ENCODE measurements at places on chromosomes 13 and 19.
A peak's percentile ranks its signal among the peaks of the same experiment; 100 is the strongest.

- no peak for DNase-seq
These were observed 18.5 kb downstream of the GPR42 start for GRCh38 chr19:35389192-35389861.

GRCh38 chr19:3803114-3803888 is 17.1 kb upstream of the MATK start:
- DNase-seq, result no peak

- peak; percentile 62 for DNase-seq
These were observed 1.3 kb upstream of the FFAR1 start for GRCh38 chr19:35346193-35347052.

DNA sequence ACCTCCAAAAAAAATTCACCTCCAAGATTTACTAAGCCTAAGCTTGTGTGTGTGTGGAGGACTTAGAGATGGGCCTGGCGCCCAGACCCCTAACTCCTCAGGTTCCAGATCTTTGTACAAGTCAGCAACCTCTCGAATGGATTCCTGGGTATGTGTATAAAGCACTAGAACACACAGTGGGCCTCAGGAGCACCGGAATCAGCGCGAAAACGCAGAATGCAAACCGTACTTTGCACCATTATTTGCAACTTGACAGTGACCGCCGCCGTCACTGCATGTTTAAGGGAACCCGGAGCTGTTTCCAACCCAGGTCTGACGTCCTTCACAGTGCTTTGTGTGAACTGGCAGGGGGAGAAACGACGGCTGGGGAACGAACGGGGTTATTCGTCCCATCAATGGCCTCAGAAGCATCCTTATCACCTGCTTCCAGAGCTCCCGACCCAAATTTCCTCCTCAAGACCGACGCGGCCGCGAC is 688 bp downstream of the ZNF606 start:
- peak; percentile 4 for DNase-seq

DNA sequence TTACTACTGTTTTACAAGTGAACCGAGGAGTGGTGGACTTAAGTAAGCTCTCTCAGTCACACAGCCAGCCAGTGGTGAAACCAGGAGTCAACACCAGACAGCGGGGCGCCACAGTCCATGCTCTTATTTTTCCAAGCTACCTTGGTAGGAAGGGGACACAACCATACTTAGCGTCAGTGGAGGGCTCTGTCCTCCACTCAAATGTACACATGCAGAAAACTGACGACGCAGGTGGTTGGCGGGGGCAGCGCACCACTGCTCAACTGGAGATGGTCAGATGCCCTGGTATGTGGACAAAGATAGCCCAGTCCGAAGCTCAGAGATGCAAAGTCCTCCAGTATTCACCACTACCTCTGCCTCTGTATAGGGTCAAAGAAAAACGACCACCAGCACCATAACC is 1.1 kb downstream of the ZNF667 start:
- DNase-seq, result no peak

GRCh38 chr13:80386002-80386401 is 45.1 kb upstream of the SPRY2 start:
- DNase-seq, result no peak

DNA sequence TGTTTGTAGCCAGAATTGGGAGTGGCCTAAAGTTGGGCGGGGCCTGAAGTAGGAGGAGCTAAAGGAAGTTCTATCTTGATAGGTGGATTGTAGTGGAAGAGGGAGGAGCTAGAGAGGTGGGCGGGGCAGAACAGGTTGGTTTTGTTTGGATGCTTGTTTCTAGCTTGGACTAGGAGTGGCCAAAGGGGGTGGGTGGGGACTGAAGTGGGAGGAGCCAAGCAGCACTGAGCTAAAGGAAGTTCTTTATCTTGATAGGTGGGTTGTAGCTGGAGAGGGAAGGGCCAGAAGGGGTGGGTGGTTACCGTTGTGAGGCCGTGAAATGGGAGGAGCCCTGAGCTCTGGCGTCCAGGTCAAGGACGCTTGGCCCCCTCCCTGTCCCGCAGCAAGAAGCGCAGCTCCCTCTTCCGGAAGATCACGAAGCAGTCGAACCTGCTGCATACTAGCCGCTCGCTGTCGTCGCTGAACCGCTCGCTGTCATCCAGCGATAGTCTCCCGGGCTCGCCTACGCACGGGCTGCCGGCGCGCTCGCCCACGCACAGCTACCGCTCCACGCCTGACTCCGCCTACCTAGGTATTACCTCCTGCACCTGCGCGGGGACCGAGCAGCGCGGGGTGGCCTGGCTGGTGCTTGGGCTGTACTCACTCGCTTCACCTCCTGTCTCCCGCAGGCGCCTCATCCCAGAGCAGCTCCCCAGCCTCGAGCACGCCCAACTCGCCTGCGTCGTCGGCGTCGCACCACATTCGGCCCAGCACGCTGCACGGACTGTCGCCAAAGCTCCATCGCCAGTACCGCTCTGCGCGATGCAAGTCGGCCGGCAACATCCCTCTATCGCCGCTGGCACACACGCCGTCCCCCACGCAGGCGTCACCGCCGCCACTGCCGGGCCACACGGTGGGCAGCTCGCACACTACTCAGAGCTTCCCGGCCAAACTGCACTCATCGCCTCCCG is 8.0 kb downstream of the DNASE2 start:
- DNase-seq, result peak; percentile 64

- no peak for DNase-seq
These were observed 39.1 kb upstream of the SLC7A9 start for GRCh38 chr19:32908641-32909190.

- DNase-seq, result no peak
These were observed 329.2 kb upstream of the TSHZ3 start for GRCh38 chr19:31678421-31678820.

DNA sequence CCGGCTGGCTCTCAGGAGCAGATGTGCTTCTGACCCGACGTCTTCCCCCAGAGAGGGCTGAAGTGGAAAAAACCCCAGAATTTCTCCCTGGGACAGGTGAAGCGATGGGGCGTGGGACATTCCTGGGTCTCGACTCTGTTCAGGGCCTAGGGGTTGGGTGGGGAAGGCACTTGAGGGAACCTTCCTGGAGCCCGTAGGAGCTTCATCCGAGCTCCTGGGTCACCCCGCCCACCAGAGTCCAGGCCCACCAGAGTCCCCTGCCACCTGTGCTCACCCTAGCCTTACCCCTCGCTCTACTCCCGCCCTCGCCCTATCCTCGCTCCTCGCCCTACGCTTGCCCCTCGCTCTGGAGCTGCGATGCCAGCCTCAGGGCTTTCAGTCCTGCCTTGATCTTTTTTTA is 23.2 kb downstream of the EPN1 start:
- DNase-seq, result no peak

- DNase-seq, result no peak
These were observed 1176.5 kb downstream of the UQCRFS1 start for GRCh38 chr19:28036486-28036885.

GRCh38 chr19:47315125-47315821 is 5.6 kb downstream of the C5AR1 start:
- peak; percentile 15 for DNase-seq

GRCh38 chr13:109922518-109922917 is 136.1 kb upstream of the IRS2 start:
- DNase-seq, result no peak

- no peak for DNase-seq
These were observed 73.7 kb upstream of the NPAS1 start for GRCh38 chr19:46945694-46946489.

GRCh38 chr19:6551607-6552450 is 21.0 kb downstream of the TNFSF9 start:
- DNase-seq, result peak; percentile 38

DNA sequence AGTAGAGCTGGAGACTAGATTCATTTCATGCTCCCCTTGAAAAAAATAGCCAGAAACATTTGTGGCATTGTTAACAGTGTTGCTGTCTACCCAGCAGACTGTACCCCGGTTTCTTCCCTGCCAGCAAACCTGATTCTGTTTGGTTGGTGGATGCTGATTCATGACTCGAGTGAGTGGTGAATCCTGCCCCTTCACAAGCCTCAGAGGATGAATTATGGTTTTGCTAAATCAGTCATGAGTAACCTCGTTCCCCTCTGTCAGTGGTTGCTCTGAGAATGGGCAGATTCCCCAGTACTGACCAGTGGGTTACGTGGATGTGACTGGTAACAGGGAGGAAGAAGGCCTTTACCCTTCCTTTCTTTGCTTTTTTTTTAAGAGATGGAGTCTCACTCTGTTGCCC is 10.1 kb downstream of the NLRP12 start:
- no peak for DNase-seq

- no peak for DNase-seq
These were observed 104.7 kb downstream of the RGCC start for GRCh38 chr13:41562083-41562482.

DNA sequence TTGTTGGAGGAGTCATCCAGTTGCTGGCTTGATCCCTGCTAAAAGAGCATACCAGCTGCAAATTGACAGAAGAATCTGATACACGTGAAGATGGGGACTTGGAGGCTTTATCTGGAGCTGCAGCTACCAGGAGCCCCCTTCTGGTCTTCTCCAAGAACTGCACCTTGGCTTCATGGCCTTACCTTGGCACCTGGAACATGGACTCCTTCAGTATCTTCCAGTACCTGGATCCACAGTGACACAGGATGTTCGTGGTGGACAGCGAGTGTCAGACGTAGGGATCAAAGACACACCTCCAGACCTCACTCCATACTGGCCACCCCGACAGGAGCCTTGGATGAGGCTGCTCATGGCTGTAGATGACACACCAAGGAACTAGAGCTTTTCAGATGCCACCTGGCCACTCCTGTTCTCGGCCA is 9.9 kb upstream of the ACSBG2 start:
- peak; percentile 42 for DNase-seq

DNA sequence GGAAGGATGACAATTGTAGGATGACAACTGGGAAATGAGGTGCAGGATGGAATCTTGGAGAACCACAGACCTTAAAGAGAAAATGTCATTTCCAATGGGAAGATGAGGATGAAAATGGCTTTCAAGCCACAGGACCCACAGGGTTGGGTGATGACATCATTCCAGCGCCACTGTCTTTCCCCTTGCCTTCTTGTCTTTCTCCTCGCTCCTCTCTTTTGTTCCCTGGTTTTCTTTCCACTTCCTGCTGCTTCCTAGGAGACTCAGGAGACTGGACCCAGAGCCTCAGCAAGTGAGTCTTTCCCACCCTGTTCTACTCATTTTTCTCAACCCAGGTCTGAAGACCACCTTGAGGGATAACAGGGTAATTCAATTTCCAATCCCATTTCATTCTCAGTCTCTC is 548.8 kb downstream of the FGF9 start:
- no peak for DNase-seq

DNA sequence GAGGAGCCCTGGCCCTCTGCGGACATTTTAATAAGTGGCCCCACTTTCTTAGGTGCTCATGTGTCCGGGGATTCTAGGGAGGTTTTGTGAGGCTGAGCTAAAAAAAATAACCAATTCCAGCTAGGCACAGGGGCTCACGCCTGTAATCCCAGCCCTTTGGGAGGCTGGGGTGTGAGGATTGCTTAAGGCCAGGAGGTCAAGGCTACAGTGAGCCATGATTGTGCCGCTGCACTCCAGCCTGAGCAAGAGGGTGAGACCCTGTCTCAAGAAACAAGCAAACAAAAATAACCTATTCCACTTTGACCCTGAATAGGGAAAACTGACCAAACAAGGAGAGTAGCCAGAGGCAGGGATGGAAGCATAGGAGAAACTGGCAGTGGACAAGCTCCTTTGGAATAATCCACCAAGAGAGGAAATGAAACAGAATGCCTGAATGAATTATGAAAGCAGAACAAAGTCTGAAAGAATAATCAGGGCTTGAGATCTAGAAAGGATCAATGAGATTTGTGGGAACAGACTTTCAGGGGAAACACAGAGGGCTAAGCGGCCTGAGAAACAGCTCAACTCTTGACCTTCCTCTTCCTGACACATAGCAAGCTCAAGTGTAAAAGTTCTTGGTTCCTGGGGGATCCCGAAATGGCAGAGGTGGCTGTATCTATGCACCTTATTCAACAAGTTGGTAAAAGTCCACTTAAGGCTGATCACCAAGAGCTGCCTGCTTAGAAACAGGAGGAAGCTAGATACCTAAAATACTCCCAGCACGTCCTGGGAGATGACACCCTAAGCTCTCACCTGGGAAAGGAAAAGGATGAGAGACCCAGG is 30.1 kb upstream of the FFAR2 start:
- DNase-seq, result no peak

GRCh38 chr13:46131705-46132104 is 26.9 kb upstream of the CPB2 start:
- no peak for DNase-seq

DNA sequence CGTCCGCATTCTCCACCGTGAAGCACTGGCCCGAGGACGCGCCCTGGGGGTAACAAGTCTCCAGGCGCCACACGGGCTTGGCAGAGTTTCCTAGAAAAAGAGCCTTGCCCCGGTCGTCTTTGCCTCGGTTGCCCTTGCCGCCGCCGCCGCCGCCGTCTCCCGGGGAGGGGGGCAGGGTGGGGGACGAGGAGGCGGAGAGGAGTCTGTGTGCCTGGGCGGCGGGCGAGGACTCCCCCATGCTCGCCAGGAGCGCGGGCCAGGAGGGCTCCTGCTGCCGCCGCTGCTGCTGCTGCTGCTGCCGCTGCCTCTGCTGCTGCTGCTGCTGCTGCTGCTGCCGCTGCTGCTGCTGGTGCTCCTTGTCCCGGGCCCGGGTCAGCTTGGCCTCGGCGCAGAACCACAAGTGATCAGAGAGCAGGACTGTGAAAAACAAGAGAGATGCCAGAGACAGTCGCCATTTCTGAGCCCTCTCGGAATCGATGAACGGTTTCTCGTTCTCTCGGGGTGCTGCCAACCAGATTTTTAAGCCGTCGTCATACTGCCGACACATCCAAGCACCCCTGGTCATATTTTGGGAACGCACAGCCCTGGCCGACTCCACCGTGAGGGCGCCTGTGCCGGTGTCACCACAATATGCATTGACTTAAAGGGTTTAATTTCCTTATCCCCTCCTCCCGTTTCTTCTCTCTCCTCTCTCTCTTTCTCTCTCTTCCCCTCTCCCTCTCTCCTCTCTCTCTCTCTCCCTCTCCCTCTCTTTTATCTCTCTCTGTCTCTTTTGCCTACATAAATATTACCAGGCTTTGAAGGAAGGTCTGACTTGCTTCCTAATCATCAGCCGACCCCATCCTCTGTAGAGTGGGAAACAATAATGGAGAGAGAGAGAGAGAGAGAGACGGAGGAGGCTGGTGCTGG is 349.1 kb downstream of the LIG4 start:
- DNase-seq, result no peak

- no peak for DNase-seq
These were observed 14.8 kb downstream of the TFDP1 start for GRCh38 chr13:113599391-113599790.

Data from stimulated activated CD4-positive, alpha-beta T cell treated with anti-CD3 and anti-CD28 coated beads, Interleukin-2, amount 100 ng/mL, for 48 hours (primary cell).